ENCODE measurements at places on chromosomes 3 and 15.

- peak; percentile 95 for DNase-seq
Measured at GRCh38 chr3:57755741-57756527, at the start of gene SLMAP. Gene SLMAP (plus strand): TSS chr3:57756309. CDS start chr3:57757652, 1,343 bp downstream.

- no peak for DNase-seq
Measured at GRCh38 chr3:102113421-102114041, 264.2 kb downstream of the NFKBIZ start.

DNA sequence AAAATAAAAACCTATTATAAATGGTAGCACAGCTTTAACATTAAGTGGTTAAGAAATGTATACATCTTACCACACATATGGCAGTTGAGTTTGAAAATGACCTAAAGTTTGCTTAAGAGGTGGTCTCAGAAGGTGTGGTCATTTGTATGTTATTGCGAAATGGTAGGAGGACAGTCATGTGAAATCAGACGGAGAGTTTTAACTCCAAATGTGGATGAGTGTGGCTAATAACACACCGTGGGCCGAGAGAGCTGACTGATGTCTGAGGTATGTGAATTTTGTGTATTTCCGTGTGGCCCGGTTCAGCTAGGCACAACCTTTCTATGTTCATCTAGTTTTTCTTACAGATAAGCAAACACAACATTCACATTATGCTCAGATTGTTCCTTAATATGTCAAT is 71.9 kb downstream of the ARNT2 start:
- no peak for DNase-seq

DNA sequence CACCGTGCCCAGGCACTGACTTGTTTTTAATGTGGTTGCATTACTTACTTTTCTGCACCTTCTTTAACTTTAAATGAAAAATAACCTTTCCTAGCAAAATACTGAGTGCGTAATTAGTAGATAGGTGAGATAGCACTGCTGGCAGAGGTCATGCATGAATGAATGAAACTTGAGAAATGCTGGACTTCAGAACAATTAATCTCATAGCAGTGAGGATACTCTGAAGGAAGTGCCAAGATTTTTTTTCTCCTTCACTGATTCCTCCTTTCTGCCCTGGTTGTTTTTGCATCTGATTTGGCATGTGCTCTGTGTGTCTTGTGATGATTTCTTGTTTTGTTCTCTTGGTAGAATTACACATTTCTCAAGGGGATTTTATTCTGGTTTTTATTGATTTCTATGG is 378.9 kb downstream of the PTPRG start:
- no peak for DNase-seq

GRCh38 chr3:39000008-39000450 is 51.7 kb downstream of the SCN11A start:
- DNase-seq, result no peak

DNA sequence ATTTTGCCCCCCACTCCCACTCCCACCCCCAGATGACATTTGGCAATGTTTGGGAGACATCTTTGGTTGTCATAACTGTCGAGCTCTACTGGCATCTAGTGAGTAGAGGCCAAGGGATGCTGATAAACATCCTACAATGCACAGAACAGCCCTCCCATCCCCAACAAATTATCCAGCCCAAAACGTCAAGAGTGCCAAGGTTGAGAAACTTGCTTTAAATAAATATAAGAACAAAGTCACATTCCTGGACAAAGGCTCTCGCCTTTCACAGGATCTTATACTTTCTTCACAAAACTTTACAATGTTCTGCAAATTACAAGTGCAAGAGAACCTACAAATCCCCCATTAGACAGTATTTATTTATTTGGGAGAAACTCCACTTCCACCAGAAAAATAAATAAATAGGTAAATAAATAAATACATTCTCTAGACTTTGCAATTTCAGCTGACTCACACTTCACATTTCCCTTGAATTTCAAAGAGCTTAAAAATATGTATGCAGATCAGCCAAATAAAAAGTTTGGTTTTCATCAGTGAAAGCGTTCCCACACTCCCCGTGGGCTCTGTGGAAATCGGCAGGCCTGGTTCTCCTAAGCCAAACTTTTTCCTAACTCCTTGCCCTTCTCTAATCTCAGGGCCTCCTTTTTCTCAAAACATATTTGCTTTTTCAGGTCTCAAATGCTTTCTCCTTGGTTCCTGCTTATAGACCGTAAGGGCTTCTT is 12.7 kb upstream of the CPA3 start:
- DNase-seq, result no peak

- no peak for DNase-seq
Measured at GRCh38 chr3:29128001-29128400, 152.9 kb upstream of the RBMS3 start.

DNA sequence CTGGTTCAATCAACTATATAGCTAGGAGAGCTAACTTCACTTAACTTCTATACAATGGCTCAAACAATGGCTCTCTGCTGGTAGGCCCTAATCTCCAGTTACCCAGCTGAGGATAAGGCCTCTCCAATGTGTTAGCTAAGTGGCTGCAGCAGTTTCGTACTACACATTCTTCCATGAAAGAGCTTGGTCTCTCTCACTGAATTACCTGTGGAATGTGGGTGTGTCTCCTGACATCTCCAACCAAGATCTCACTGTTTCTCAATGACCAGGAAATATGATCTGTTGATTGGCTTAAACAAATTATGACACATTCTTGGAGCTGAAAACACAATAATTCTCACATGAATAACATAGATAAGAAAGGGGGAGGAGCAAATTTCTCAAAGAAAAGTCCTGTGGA is 169.8 kb upstream of the ROBO1 start:
- no peak for DNase-seq

DNA sequence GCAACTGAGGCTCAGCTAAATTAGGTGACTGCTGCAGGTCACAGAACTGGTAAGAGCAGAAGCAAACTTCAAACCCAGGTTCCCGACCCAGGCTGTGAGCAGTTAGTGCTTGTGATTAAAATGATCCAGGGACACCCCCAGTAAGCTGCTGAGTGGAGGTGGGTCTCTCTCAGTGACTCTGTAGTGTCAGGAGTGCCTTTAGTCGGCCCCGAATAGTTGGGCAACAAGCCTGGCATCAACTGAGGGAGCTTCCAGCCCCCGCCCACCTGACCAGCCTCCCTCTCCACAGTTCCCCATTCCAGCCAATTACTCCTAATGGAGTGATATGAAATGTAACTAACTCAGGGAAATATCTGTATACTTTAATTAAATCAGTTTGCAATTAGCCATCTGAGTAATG is 168.0 kb upstream of the SMAD3 start:
- DNase-seq, result no peak

GRCh38 chr3:59940718-59941117 is 890.9 kb upstream of the CFAP20DC start:
- DNase-seq, result no peak

DNA sequence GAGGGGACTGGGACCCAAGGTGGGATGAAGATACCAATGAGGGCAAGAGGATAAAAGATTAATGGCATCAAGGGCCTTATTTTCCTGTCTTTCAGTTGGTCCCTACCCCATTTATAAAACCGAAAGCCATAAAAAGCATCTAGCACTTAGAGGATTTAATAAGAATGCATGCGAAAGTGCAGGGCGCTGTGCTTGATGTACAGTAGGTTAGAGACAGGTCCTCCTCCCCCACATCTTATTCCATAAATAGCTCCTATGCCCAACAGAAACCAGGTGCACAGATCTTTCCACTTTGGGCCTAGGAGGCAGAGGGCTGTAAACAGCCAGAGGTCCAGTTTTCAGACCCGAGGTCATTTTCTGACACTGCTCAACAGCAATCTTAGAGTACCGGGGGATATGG is 1.2 kb downstream of the LPCAT4 start:
- DNase-seq, result no peak

- DNase-seq, result no peak
Measured at GRCh38 chr3:49841126-49841696, 15.2 kb downstream of the TRAIP start.

- DNase-seq, result no peak
Measured at GRCh38 chr3:142896201-142896755, 7.4 kb upstream of the PCOLCE2 start.

Measured in activated T-cell treated with anti-CD3 and anti-CD28 coated beads for 24 hours (primary cell).